ENCODE measurements at places on chromosomes 16 and 17.

DNA sequence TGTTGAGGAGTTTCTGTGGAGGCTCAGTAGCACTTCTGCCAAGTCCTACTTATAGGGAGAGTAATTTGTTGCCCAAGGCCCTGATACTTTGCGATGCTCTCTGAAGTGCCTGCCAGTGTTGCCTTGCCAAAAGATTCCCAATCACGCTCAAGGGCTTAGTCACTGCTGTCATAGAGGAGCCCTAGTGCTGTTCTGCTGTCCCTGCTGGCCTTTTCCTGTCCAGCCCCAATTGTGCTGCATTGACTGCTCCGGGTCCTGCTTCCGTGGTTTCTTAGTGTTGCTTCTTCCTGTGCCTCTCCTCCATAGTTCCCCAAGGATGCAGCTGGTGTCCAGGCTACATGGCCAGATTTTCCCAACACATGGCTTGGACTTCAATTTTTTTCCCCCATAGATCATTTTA lies 13.9 kb downstream of the NUP93 start:
- peak; percentile 66 for DNase-seq

GRCh38 chr16:7651803-7652570 lies 319.3 kb downstream of the RBFOX1 start:
- no peak for DNase-seq

- DNase-seq, result peak; percentile 63
Observed at GRCh38 chr17:78875363-78876093, 27.5 kb downstream of the CEP295NL start.

DNA sequence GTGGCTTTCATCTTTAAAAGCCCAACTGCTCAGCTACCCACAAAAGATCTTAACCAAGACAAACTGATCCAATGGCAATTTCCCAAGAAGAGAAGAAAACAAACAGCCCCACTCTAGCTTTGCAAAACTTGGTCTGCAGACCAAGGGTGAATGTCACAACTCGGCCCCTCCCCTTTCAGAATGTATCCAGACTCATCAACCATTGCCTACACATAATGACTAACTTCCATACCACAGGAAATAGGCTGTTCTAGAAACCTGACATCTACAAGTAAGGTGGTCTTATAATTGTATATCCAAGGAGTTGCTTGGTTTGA lies 16.0 kb downstream of the DCUN1D3 start:
- DNase-seq, result peak; percentile 91

DNA sequence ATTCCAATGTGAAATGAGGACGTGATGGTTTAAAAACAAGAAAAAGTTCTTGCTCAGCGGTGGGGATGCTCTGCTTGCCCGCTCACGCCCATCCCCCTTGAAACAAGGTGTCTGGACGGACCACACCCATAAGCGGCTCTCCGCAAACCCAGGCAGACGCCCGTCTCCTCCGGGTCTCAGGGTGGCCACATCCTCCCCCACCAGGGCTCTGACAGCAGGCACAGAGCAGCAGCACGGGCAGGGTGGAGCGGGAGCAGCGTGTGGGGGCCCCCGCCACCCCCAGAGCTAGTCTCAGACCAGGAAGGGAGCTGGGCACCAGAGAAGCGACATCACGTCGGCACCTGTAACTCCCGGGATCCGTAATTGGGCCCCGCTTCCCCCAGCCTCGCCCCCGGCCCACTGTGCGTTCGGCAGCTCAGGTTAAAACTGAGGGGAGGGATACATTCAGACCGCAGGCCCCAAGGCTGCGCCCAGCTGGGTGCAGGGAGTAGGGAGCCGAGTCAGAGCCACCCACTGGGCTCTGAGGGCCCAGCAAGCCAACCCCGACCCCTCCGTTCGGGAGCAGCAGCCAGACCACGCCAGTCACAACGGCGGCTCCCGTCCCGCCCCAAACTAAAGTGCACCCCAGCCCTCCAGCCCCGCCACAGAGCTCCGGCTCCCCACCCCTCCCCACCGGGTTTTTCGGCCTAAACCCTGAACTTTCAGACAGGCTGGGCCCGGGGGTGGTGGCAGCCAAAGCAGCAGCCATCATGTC lies 22.0 kb downstream of the CLUH start:
- no peak for DNase-seq

GRCh38 chr17:17126131-17127110 lies 79.7 kb downstream of the PLD6 start:
- DNase-seq, result no peak

GRCh38 chr17:69468207-69468606 lies 53.7 kb downstream of the MAP2K6 start:
- no peak for DNase-seq
